ENCODE measurements at places on chromosomes 5 and 9.

- no peak for DNase-seq
Measured at GRCh38 chr5:97096846-97097245, 45.6 kb downstream of the LIX1 start.

DNA sequence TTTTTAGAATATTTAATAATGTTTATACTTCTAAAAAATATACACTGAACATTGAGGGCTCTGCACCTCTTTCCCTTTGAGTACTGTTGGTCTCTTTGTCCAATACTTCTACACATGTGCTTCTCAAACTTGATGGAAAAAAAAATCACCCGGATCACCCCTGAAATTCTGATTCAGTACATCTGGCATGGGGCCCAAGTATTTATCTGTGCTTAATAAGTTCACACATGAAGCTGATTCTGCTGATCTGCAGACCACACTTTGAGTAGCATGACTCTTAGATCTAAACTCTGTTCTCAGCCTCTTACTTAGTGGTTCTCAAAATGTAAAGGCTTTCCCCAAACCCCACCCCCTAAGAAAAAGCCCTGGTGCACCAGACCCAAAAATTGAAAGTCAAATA is 12.0 kb downstream of the RUSC2 start:
- no peak for DNase-seq

DNA sequence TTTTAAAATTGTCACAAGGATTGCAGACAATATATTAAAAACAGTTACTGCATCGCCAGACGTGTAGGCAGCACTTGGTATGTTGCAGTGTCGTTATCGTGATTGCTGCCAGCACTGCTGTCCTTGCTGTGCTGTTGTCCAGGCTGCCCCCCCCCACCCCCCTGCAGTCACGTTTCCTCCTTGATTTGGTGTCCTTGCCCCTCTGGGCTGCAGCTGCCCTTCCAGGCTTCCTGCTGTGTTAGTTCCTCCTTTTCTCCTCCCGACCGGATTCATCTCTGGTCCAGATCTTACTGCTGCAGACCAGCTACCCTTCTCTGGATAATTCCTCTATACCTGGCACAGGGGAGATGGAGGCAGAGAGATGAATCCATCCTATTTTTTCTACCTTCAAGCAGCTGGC is 298.9 kb downstream of the TRIM32 start:
- DNase-seq = no peak

- DNase-seq = no peak
Measured at GRCh38 chr9:137224830-137225694, at the start of gene CYSRT1. TSS of gene CYSRT1 (plus strand) at chr9:137225174. CDS start at chr9:137225622, 448 bp downstream.

DNA sequence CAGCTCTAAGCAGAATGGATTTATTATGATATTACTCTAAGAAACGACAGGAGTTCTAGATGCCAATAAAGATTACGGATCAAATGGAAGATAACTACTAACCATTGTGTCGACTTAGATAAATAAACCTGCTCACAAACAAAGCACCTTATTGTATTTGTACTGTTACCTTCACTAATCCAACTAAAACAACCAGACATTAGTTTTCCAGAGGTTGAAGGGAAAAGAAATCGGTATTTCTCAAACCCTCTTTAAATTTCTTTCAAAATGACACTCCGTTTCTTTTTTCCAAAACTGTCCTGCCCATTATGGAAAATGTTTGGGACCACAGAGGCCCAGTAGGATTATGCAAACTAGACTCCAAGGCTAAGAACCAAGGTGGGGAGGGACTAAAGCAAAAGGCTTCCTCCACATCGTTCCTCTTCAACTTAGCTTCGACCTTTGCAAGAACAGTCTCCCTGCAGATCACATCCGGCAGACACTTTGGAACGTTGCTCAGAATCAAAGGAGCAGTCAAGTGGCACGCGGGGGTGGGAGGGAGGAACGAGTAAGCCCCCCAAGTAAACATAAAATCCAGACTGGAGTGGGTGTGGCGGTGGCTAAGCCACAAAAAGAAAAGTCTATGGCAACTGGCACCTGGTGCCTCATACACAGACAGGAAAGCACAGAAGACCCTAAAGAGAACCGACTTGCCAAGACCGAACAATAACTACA is 2.7 kb downstream of the MLLT3 start:
- no peak for DNase-seq

- peak; percentile 97 for DNase-seq
Measured at GRCh38 chr9:137441289-137441934, at the start of gene ENTPD8. TSS of gene ENTPD8 (minus strand) at chr9:137441357. CDS start at chr9:137438285, 3,072 bp downstream.

- DNase-seq = no peak
Measured at GRCh38 chr5:111223101-111223786, 940 bp upstream of the CAMK4 start.

DNA sequence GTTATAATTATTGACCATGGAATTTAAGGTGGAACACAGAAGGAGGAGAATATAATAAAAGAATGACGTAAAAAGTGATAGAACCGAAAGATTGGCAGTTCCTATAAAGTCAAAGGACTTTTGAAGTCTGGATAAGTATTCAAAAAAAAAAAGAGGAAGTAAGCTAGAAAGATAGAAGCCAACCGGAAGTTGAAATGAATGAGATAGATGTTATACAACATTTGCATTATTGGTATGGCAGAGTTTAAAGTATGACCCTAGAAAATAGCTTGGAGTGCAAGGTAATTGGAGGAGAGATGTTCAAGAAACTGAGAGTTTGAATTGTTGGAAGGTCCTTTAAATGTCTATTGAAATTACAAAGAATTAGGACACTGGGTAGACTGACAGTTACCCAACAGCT is 293.6 kb downstream of the FER start:
- no peak for DNase-seq

DNA sequence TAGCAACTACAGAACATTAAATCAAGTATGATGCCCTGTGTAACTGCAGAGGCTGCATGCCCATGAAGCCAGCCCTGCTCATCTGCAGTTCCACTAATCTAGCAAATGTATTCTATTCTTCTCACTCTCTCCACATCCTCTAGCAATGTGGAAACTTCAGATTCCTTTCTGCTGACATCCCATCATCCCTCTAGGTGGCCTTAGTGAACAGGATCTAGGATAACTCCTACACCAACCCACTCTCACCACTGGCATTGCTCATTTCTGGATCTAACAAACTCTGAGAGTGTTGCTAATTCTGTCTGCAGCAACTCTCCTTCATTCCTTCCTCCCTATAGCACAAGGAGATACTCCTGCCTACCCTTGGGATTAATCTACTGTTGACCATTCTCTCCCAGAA is 80.8 kb downstream of the FAM81B start:
- no peak for DNase-seq

DNA sequence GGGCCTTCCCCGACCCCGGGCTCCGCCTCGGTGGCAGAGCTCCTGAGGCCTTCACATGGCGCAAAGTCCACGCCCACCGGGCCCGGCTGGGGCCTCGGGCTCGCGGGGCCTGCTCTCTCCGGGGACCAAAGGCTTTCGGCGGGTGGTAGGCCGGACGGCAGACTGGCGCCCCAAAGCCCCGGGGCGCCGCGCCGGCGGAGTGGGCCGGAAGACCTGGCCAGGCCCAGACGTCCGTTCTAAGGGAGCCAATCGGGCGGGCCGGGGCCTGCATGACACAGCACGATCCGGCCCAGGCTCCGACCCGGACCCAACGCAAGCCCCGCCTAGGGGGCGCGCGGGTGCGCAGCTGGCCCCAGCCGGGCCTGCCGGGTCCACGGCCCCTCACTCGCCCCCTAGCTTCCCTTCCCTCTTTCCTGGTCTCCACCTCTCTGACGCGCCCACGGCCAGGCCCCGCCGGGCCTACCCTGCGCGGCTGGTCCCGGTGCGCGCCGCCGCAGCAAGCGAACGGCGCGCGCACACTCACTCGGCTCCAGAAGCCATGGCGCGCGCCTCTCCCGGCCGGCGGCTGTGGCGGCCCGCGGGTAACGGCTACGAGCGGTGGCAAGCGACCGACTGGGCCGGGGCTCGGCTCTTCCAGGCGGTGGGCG is 488 bp downstream of the VCP start:
- peak; percentile 70 for DNase-seq

GRCh38 chr5:88143693-88144218 is 124.9 kb downstream of the TMEM161B start:
- no peak for DNase-seq

GRCh38 chr5:81513982-81514381 is 120.0 kb upstream of the ACOT12 start:
- no peak for DNase-seq

DNA sequence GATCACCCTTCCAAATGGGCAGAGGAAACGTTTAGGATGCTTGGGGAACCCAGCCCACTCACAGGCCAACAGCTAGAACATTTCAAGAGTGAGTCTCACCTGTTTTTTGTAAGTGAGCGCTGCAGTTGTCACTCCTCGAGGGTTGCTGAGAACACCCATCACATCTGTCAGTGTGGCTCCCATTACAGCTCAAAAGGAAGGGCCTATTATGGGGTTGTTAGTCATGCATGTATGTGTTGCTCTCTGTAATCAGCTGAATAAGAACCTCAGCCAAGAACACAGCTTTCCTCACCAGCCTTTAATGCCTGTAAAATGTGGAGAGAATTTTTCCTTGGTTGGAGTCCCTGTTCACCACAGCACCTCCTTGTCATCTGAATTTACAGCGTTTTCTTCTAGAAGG is 196.3 kb upstream of the KLF4 start:
- DNase-seq = no peak
